EL (cell line): ENCODE measurements at places on chromosomes 1 and 21.
A peak's percentile ranks its signal among the peaks of the same experiment; 100 is the strongest.

GRCh38 chr1:243855616-243856318, 5.7 kb upstream of the AKT3 start:
- DNase-seq, result no peak

- DNase-seq, result peak; percentile 88
These were observed 3.7 kb downstream of the ST3GAL3 start for GRCh38 chr1:43711049-43711448.

GRCh38 chr1:175725684-175726083, 17.7 kb downstream of the TNR start:
- DNase-seq, result peak; percentile 16

GRCh38 chr1:29508458-29509107, 272.3 kb downstream of the PTPRU start:
- no peak for DNase-seq

DNA sequence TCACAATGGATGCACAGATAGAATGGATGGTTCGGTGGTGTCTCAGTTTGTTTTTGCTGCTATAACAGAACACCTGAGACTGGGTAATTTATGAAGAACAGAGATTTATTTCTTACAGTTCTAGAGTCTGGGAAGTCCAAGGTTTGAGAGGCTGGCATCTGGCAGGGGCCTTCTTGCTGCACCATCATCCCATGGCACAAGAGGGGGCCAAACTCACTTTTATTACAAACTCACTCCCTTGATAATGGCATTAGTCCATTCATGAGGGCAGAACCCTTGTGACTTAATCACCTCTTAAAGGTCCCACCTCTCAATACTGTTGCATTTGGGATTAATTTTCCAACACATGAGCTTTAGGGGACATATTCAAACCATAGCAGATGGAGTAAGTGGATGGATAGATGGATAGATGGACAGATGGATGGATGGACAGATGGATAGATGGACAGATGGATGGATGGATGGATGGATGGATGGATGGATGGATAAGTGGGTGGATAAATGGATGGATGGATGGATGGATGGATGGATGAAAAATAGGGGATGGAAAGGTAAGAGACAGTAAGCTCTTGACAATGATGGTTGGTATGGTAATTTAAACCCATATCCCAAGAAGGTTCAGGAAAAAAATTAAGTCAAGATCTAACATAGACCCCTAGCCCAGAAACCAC, 16.5 kb downstream of the CAMK2N1 start:
- peak; percentile 15 for DNase-seq

GRCh38 chr21:40015818-40016217, 148.6 kb downstream of the PCP4 start:
- DNase-seq, result no peak

- DNase-seq, result peak; percentile 96
These were observed 14.9 kb upstream of the IER5 start for GRCh38 chr1:181073638-181074037.

DNA sequence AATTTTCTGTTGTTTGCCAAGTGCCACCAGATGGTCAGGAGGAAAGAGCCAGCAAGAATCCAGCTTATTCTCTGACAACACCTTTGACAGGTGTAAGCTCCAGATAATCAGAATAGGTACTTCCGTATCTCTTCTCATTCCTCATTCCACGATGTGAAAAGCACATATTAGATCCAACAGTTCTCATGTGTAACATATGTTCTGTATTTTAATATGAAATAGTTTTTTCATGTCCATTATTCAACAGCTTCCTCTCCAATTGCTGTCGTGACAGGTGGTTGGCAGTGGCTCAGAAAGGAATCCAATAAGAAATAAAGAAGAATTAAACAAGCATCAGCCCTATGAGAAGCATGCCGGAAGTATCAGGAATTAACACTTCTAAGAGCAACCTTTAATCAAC, 1624.7 kb downstream of the MRPL39 start:
- no peak for DNase-seq

DNA sequence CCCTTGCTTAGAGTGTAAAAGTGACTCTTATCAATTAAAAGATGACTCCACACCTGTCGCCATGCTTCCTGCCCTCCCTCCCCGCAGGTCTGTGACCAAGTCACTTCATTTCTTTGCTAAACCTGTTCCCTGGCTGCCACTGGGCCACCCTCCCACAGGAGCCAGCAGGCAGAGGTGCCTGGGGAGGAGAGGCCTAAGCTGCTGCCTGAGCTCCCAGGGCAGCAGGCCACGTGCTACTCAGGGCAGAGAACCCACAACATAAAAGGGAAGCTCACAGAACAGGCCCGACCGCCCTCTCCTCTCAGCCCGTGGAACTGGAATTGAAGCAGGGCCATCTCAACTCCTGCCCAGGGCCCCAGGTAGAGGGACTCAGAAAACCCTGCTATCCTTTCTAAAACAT, 4.9 kb downstream of the C1orf198 start:
- no peak for DNase-seq

DNA sequence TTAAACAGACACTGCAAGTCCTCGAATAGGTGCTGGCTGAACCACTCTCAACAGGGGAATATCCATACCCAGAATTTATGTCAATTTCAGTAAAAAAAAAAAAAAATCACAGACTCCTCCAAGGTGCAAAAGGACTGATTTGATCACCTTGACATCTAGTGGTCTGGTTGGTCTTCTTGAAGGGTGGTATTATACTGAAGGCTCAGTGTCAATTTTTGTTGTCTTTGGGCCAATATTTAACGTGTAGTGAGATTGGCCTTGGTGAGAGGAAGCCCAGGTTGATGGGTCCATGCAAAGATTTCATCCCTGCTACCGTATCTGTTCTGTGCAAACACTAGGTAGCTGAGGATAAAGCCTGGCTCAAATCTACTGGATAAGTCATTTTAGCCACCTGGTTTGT, 4.0 kb upstream of the GBP5 start:
- DNase-seq, result no peak

DNA sequence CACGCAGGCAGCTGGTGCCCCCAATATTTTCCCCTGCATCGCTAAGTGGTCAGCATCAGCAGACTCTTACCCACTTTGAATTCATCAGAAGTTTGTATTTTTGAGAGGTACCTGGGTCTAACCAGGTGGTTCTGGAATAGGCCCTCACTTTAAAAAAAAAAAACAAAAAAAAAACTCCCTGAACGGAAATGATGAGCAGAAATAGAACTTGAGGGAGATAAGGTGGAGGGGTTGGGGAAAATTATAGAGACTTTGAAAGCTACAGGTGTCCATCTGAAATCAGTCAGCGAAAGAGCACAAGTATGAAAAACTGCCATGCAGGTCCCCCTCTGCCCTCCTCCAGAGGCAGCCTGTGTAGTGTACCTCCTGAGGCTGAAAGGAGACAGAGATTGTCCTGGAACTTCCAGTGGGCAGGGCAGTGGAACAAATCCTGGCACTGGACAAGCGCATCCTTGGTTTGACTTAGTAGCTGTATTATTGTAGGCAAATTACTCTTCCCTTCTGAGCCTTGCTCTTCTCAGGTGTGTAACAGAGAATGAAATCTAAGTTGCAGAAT, 1.2 kb downstream of the SLAMF7 start:
- DNase-seq, result no peak

- peak; percentile 92 for DNase-seq
These were observed 63.7 kb downstream of the NAV1 start for GRCh38 chr1:201602413-201603265.

DNA sequence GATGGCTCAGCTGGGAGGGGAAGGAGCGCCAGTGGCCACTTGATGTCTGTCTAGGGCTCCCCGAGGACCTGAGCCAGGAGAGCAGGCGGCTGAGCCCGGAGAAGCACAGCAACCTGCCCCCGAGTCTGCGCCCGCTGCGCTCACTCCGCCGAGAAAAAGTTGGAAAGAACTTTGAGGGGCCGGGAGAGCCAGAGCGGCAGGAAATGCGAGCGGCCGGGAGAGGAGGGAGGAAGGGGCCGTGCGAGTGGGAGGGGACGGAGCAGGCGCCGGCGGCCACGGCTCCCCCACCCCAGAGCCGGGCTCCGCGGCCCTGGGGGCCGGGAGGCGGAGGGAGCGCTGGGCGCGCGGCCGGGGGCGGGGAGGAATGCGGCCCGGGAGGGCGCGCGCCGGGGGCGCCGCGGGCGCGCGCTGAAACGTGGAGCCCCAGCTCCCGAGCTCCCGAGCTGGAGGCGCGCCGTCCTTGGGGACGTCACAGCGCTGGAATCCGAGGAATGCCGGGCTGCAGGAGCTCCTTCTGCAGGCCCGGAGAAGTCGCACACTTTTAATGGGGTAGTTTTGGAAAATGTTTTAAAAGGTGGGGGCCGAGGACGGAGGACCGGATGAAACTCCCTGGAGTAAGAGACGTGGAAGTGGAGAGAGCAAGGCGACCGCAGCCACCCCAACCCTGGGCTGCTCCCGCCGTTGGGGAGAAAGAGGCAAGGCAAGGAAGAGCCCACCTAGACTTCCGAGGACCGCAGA, at the start of gene PTPN14:
TSS of gene PTPN14 (minus strand) at position 167 of the 738 bp plus-strand sequence. CDS start 86,799 bp downstream, outside the sequence.
- peak; percentile 98 for DNase-seq

GRCh38 chr1:221190249-221190648, 311.0 kb downstream of the HLX start:
- no peak for DNase-seq

- DNase-seq, result peak; percentile 66
These were observed 472.3 kb upstream of the VAMP3 start for GRCh38 chr1:7298749-7299151.

DNA sequence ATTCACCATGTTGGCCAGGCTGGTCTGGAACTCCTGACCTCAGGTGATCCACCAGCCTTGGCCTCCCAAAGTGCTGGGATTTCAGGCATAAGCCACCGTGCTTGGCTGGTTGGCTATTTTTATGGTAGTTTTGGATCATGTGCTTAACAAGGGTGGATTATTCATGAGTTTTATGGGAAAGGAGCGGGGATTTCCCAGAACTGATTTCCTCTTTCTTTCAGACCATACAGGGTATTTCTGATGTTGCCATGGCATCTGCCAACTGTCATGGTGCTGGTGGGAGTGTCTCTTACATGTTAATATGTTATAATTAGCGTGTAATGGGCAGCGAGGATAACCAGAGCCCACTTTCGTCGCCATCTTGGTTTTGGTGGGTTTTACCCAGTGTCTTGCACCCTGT, 3.2 kb downstream of the TRPM2 start:
- DNase-seq, result no peak

DNA sequence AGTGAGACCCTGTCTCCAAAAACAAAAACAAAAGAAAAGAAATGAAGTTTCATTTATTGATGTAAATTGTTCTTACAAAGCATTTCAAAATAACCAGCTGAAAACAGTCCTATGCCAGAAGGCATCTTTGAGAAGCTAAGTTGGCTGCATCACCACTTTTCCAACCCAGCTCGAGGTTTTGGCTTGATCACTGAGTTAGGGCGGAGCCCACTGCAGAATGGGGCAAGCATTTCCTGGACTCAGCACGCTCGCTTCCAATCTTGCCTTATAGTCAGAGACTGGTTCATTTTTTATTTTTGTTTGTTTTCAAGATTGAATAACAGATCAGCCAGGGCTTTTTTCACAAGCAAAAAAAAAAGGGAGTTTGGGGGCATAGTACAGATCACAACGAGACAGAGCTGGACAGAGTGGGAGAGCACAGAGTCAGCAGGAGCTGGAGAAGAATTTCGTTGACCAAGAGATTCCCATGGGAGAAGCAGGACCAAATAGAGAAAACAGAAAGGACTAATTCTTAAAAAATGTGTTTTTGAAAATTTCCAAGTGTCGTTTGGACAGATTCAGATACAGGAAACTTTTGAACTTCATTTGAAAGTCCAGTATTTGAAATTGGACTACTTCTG, 23.5 kb upstream of the COL6A1 start:
- peak; percentile 23 for DNase-seq

GRCh38 chr1:35442734-35443133, 114.5 kb downstream of the KIAA0319L start:
- DNase-seq, result no peak

- peak; percentile 52 for DNase-seq
These were observed 5.1 kb upstream of the SPATC1L start for GRCh38 chr21:46189213-46189958.

- peak; percentile 87 for DNase-seq
These were observed at the start of gene PGM1 for GRCh38 chr1:63593303-63593885. PGM1 (plus strand) TSS chr1:63593411; CDS start chr1:63593489, 78 bp downstream.

DNA sequence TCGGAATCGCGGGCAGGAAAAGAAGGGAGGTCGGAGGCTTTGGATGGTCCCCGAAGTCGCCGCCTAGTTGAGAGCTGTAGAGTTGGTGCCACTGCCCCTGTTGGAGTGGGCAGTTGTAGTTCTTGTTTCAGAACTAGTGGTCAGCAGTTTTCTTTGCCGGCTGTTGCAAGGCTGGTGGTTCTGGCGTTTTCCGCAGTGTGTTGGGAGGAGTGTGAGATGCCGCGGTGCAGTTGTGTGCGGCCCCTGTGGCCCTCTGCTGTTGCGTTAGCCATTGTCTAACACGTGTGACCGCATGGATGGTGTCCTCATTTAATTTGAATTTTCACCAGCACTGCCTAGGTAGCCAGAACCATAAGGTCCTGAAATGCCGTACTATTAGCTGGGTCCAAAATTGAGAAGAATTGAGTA, 1.4 kb downstream of the ARF1 start:
- DNase-seq, result peak; percentile 36

GRCh38 chr1:216700779-216701178, 22.4 kb downstream of the ESRRG start:
- DNase-seq, result no peak

- peak; percentile 53 for DNase-seq
These were observed 43.0 kb downstream of the TMCC2 start for GRCh38 chr1:205270764-205271163.

- no peak for DNase-seq
These were observed 7.9 kb downstream of the CD34 start for GRCh38 chr1:207903053-207903452.

DNA sequence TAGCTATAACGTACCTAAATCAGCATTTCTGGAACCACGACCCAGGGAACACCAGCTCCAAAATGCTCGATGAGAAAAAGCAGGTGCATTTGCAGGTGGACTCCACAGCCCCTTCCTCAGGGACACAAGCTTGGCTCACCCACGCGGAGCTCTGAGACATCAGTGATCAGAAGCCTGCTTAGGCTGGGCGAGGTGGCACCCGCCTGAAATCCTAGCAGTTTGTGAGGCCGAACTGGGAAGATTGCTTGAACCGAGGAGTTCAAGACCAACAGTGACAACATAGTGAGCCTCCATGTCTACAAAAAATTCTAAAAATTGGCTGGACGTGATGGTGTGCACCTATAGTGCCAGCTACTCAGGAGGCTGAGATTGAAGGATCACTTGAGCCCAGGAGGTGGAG, 2.5 kb upstream of the TSPEAR start:
- DNase-seq, result no peak

GRCh38 chr1:93597709-93598108, 83.9 kb downstream of the BCAR3 start:
- DNase-seq, result no peak

DNA sequence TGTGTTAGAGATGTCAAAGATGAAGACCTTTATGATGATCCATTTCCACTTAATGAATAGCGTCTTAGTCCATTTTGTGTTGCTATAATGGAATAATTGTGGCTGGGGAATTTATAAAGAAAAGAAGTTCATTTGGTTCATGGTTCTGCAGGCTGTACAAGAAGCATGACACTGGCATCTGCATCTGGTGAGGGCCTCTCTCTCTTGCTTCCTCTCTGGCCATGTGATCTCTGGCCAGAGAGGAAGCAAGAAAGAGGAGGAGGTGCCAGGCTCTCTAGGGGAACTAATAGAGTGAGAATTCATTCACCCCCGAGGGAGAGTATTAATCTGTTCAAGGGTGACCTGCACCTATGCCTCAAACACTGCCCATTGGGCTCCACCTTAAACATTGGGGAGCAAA, 242.8 kb downstream of the DISC1 start:
- DNase-seq, result no peak

GRCh38 chr1:26234644-26235370, 807 bp downstream of the CEP85 start:
- DNase-seq, result peak; percentile 50
